Foreskin keratinocyte (primary cell): ENCODE measurements at places on chromosomes 3 and 15. TPM values are rescaled to one million over a fixed set of nuclear protein-coding genes. Genes with fewer than 3 reads are reported as not detected.

The CACNA2D2 gene
- 0.04 TPM in 1 of 2 replicates, not detected in the other for total RNA-seq

The MCF2L2 gene
- 0.14 and 0.25 TPM in 2 replicates for total RNA-seq

The CSTA gene
- total RNA-seq, result 336 and 383 TPM in 2 replicates

The TFG gene
- 124 and 133 TPM in 2 replicates for total RNA-seq

The CAPN3 gene
- 3.3 and 3.8 TPM in 2 replicates for total RNA-seq

The ITIH3 gene
- not detected in 2 replicates for total RNA-seq

The KBTBD12 gene
- total RNA-seq, result not detected in 2 replicates

The SERPINI1 gene
- 3.0 and 4.1 TPM in 2 replicates for total RNA-seq

The HRG gene
- total RNA-seq, result 0.04 TPM in 1 of 2 replicates, not detected in the other

The GOLGA6D gene
- total RNA-seq, result not detected in 2 replicates

The TRPM1 gene
- total RNA-seq, result not detected in 2 replicates

The CYP8B1 gene
- total RNA-seq, result not detected in 2 replicates

The ANKUB1 gene
- total RNA-seq, result 0.42 and 0.82 TPM in 2 replicates

The ZBTB47 gene
- total RNA-seq, result 7.7 and 8.7 TPM in 2 replicates

The HCLS1 gene
- total RNA-seq, result 1.6 and 1.9 TPM in 2 replicates

The ADIPOQ gene
- total RNA-seq, result not detected in 2 replicates

The C3orf85 gene
- total RNA-seq, result not detected in 2 replicates

The GP5 gene
- total RNA-seq, result not detected in 2 replicates

The CCRL2 gene
- not detected in 2 replicates for total RNA-seq

The SPTSSB gene
- 0.03 TPM in 1 of 2 replicates, not detected in the other for total RNA-seq

The PP2D1 gene
- total RNA-seq, result not detected in 2 replicates

The LXN gene
- 7.8 and 11.0 TPM in 2 replicates for total RNA-seq

The TADA3 gene
- 56.0 and 56.1 TPM in 2 replicates for total RNA-seq

The TIMP4 gene
- 0.14 TPM in 1 of 2 replicates, not detected in the other for total RNA-seq

The DUOX1 gene
- total RNA-seq, result 16.3 and 17.8 TPM in 2 replicates

The GADL1 gene
- total RNA-seq, result not detected in 2 replicates

The FANCD2OS gene
- not detected in 2 replicates for total RNA-seq

The TF gene
- 0.04 TPM in 1 of 2 replicates, not detected in the other for total RNA-seq

The PLEKHO2 gene
- total RNA-seq, result 16.6 and 21.9 TPM in 2 replicates

The SUSD5 gene
- 0.07 and 0.14 TPM in 2 replicates for total RNA-seq

The P2RY12 gene
- not detected in 2 replicates for total RNA-seq

The GXYLT2 gene
- total RNA-seq, result 1.8 and 2.6 TPM in 2 replicates

The MYL3 gene
- not detected in 2 replicates for total RNA-seq

The MYRIP gene
- not detected in 2 replicates for total RNA-seq

The EPHA3 gene
- total RNA-seq, result 0.04 TPM in 1 of 2 replicates, not detected in the other

The CKMT1A gene
- total RNA-seq, result 28.7 and 86.0 TPM in 2 replicates

The SLC12A1 gene
- total RNA-seq, result not detected in 2 replicates

The GPX1 gene
- total RNA-seq, result 452 and 487 TPM in 2 replicates
